ENCODE measurements at places on chromosomes 2 and 18.

GRCh38 chr2:148651972-148652371 lies 7.4 kb downstream of the EPC2 start:
- no peak for DNase-seq

- DNase-seq = no peak
Observed at GRCh38 chr18:78624646-78625279, 354.9 kb upstream of the SALL3 start.

- DNase-seq = no peak
Observed at GRCh38 chr2:149725234-149725633, 137.7 kb upstream of the MMADHC start.

GRCh38 chr2:191831410-191831994 lies 15.4 kb downstream of the CAVIN2 start:
- DNase-seq = no peak

GRCh38 chr18:47160256-47160655 lies 10.0 kb upstream of the HDHD2 start:
- no peak for DNase-seq

Data from AG09319 (cell line).